ENCODE measurements at places on chromosomes 12 and 14. TPM values are rescaled to one million over a fixed set of nuclear protein-coding genes. Genes with fewer than 3 reads are reported as not detected.

GRCh38 chr12:59844750-59845149 lies 248.9 kb downstream of the SLC16A7 start:
- no peak for DNase-seq

The VAMP1 gene
- 10.8 TPM for polyA plus RNA-seq

The NAV3 gene
- 10.5 TPM for polyA plus RNA-seq

The C1S gene
- polyA plus RNA-seq: 51.9 TPM

DNA sequence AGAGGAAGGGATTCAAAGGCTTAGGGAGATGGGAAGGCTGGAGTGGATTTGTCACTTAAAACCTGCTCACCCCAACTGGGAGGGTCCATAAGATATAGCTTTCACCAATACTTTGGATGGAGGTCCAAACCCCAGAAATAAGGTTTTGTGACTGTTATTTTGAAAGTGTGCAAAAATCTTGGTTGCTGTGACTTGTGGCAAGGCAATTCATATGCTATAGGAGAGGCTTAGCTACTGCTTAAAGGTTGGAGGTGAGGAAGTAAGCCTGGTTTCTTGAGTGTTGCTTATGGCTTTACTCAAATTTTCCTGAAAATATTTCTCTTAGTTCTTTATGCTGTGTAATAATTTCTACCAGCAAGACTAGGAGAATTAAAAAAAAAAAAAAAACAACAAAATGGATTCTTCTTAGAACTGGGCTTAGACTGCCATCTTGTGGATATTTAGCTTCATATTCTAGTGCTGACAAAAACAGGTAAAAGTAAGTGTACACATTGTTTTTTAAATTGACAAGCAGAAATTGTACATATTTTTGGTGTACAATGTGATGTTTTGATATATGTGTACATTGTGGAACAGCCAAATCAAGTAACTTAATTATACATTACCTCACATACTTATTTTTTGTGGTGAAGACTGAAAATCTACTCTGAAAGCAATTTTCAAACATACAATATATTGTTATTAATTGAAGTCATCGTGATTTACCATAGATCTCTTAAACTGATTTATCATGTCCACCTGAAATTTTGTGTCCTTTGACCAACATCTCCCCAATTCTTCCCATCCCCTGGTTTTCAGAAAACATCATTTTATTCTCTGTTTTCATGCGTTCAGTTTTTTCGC lies 23.0 kb downstream of the PDE6H start:
- no peak for DNase-seq

DNA sequence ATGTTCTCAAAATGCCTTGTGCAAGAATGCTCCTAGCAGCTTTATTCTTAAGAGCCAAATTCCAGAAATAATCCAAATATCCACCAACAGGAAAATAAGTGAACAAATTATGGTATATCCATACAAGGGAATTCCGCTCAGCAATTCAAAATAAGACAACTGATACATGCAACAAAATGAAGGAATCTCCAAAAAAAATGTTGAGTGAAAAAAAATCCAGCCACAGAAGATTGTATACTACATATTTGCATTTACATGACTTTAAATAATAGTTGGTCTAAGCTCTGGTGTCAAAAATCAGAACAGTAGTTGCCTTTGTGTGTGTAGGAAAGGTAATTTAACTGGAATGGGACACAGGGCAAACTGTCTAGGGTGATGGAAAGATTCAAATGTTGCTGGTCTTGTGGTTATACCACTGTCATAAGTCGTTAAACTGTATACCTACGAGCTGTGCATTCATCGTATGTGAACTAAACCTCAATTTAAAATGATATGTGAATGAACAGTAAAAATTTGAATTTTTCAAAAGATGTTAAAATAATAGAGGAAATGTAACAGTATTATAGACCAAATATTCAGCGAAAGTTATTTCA lies 3.2 kb downstream of the CD69 start:
- DNase-seq: no peak

GRCh38 chr14:105601360-105602242 lies 75.2 kb downstream of the TMEM121 start:
- DNase-seq: no peak

The PDE3A gene
- 29.1 TPM for polyA plus RNA-seq

The SIRT4 gene
- 4.3 TPM for polyA plus RNA-seq

GRCh38 chr12:105492591-105493545 lies 162.4 kb downstream of the C12orf75 start:
- no peak for DNase-seq

The LALBA gene
- not detected for polyA plus RNA-seq

DNA sequence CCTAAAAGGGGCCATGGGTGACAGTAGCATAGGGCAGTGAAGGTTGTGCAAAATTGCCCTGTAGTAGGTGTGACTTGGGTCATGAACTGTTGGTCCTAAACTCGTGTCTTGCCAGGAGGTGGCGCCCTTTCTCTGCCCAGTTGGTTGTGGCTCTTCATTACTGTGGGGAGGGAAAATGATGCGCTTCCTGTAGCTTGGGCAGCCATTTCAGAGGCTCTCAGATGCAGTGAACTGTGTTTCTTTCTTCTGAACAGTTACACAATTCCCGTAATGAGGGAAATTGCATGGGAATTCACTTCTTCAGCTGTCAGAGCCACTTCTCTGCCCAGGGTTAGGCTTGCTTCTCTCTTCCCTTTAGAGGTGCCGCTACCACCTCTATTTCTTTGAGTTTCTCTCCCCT lies 148.1 kb upstream of the NRXN3 start:
- no peak for DNase-seq

The SYCP3 gene
- polyA plus RNA-seq: 0.07 TPM

- DNase-seq: no peak
Observed at GRCh38 chr12:102962532-102962931, 5.1 kb downstream of the ASCL1 start.

- no peak for DNase-seq
Observed at GRCh38 chr12:118544569-118544968, 168.2 kb downstream of the SUDS3 start.

DNA sequence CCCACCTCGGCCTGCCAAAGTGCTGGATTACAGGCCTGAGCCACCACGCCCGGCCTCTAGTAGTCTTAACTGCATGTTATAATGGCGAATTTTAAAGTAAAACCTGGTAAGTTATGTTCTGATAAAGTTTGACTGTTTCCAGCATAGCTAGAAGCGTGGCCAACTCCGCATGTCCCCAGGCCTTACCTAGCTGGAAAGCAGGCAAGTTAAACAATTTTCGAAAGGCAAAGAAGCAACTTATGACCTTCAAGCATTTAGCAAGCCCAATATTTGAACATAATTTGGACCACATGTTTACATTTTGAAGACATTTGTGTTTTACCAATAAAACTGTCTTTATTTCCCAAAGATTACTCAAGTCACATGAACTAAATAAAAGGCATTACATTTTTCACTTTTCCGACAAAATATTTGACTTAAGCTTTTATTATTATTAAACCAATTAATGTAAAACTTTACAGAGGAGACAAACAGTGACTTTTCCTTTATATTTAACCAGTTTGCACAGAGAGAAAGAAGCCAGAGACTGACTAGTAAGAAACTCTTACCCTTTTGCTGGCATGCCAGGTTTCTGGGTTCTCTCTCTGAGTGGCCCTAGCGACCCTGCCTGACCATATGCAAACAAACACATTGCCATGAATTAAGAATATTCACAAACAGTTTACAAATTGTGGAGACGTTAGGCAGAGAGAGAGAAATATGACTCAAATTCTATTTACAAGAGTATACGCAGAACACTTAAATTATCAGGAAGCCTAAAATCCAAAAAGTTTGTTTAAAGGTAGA lies 106.3 kb downstream of the RIN3 start:
- no peak for DNase-seq

GRCh38 chr14:55446833-55447232 lies 6.4 kb upstream of the TBPL2 start:
- DNase-seq: no peak

The DDX51 gene
- 23.3 TPM for polyA plus RNA-seq

- no peak for DNase-seq
Observed at GRCh38 chr14:69039288-69039628, 60.2 kb upstream of the ACTN1 start.

- DNase-seq: no peak
Observed at GRCh38 chr14:63960926-63961567, 108.2 kb downstream of the SYNE2 start.

The SERPINA10 gene
- 0.78 TPM for polyA plus RNA-seq

DNA sequence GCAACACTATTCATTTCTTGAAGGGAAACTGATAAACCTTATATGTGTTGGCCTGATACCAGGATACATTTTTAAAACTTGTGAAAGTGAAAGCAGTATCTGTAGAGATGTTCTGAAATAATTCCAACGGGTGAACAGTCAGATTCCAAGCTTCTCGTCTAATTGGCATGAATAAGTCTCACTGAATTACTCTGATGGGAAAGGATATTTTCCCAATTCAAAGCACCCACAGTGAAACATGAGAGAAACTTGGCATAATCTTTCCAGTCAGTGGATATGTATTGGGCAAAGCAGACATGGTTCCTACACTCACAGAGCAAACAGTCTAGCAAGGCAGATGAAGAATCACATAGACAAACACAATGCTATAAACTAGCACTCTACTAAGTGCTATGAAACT lies 413.1 kb downstream of the MED13L start:
- DNase-seq: no peak

DNA sequence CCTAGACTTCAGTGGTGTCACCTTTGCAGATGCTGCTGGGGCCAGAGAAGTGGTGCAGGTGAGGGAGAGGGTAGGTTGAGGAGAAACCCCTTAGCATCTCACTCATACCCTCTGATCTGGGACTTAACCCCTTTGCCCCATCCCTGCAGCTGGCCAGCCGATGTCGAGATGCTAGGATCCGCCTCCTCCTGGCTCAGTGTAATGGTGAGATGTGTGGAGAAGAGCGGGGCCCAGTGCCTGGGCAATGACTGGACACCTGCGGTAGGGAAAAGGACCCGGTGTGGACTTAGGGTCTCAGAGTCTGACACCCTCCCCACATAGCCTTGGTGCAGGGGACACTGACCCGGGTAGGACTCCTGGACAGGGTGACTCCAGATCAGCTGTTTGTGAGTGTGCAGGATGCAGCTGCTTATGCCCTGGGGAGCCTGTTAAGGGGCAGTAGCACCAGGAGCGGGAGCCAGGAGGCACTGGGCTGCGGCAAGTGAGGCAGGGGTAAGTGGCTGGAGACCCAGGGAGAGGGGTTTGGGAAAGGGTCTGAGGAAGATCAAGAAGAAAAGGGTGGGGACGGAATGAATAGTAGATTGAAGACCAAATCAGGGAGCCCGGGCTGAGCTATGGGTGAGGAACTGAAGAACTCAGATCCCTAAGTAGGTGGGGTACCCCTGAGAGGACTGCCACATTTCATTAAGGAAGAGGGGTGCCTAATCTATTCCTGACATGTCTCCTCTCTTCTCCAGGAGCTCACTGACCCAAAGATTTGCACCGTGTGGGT lies 7.6 kb downstream of the B4GALNT1 start:
- DNase-seq: no peak

- peak; percentile 29 for DNase-seq
Observed at GRCh38 chr12:15276088-15276698, 46.1 kb upstream of the PTPRO start.

DNA sequence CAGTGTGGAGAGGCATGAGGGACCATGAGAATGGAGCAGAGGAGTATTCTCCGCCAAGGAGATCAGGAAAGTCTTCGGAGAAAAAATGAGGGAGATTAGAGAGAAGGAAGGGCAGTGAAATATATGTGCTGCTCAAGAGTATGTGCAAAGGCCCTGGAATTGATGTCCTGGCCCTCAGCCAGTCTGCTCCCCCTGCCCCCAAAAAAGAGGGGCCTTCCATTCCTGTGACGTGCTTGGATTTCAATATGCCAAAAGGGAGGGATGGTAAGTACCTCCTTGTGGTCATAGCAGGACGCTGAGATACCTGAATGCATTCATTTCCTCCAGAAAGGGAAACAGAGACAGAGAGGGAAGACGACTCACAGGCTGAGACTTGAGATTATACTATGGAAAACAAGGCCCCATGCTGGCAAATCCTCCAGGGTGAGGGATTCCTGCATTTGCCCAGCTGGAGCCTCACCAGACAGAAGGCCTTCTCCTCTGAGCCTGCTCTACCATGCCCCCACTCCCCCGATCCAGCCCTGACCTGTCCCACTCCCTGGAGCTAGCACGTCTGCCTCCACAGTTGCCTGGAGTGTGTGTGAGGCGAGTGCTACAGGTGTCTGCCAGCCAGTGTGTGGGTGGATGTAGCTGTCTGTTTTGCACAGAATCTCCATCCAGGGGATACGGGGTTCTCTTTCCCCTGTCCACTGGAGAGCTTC lies 3.9 kb upstream of the RARG start:
- no peak for DNase-seq

Data from left renal cortex interstitium (tissue), 4 donors.